DMS79 (cell line): ENCODE measurements at places on chromosomes 1 and 21.
A peak's percentile ranks its signal among the peaks of the same experiment; 100 is the strongest.

- no peak for DNase-seq
Measured at GRCh38 chr1:12469493-12469892, 148.5 kb downstream of the DHRS3 start.

DNA sequence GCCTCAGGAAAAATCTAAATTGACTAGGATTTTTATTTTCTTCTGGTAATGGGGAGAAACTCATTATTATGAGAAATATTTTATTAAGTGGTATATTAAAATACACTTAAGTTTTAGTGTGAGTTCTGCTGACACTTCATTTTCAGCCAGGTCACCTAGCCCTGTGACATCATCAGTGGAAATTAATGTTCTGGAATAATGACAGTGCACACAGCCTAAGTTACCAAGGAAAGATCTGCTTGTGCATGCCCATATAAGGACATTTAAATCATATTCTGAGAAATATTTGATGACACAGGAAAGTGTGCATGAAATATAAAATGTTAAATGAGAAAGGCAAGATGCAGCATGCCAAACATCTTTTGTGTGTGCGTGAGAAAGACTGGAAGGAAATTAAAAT lies 102.0 kb downstream of the KIF14 start:
- peak; percentile 77 for DNase-seq

- no peak for DNase-seq
Measured at GRCh38 chr1:51231896-51232295, 4.2 kb upstream of the RNF11 start.

DNA sequence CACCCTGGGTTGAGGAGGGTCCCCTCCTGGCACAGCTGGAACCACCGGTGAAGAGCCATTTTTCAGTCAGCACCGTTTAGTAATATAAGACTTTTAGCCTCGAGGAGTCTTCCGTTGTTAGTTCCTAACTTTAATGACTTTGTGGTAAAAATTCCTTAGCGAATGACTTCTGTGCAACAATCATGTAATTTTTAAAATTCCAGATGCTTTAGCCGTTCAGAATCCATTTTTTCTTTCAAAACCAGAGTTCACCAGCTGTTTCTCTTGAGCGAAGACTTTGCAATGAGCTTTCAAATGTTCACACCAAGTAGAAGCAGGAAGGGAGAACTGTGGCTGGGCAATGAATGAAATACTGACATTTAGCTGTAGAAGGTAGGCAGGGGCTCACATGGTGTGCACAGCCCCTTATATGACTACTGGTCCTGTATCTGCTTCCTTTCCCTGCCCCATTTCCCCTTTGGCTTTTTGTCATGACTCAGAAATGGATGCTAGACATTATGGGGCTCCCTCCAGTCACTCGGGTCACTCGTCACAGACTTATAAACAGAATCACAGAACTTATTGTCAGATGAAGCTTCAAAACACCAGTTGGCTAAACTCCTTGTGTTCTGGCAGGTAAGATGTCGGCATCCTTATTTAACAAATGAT lies 4.1 kb downstream of the DISC1 start:
- DNase-seq: no peak

DNA sequence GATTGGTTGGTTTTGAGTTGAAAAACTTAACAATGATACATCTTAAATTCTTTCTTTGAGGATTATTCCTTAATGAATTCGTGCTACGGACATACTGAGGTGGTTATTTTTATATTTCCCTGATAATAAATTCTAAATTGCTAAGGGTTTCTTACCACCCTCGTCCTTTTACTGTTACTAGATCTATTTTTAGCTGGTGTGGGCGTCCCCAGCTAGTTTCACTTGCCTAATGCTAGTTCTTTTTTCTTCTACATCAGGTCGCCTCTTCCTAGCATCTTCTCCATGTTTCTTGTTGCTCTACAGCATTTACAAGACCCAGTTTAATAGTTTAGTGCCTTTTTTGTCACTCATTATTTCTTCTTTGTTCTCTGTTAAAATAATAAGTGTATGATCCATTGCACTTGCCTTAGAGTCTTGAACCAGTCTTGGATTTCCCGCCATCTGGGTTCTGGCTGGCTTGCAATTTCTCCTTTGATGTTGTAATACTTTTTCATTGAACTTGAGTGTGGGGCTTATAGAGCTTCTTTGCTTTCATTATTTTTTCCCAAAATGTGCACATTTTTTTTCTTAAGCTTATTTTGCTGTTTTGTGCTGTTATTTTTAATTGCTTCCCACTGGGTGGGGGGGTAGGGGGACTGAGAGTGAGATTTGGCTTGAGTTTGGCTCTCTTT lies 677 bp upstream of the HSD11B1 start:
- DNase-seq: no peak

- DNase-seq: no peak
Measured at GRCh38 chr1:228898582-228898992, 163.3 kb downstream of the RHOU start.

GRCh38 chr1:27655151-27655937 lies 16.6 kb downstream of the IFI6 start:
- no peak for DNase-seq

DNA sequence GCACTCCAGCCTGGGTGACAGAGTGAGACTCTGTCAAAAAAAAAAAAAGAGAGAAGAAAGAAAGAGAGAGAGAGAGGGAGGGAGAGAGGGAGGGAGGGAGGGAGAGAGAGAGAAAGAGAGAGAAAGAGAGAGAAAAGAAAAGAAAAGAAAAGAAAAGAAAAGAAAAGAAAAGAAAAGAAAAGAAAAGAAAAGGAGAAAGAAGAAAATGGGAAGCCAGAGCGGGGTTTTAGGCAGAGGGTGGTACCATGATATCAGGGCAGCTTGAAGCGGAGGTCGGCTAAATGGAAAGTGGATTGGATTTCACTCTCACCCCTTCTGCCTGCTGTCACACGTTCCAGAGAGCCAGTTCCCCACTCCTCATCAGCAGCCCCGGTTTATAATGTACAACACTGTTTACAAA lies 1.9 kb downstream of the TMCO4 start:
- DNase-seq: no peak

DNA sequence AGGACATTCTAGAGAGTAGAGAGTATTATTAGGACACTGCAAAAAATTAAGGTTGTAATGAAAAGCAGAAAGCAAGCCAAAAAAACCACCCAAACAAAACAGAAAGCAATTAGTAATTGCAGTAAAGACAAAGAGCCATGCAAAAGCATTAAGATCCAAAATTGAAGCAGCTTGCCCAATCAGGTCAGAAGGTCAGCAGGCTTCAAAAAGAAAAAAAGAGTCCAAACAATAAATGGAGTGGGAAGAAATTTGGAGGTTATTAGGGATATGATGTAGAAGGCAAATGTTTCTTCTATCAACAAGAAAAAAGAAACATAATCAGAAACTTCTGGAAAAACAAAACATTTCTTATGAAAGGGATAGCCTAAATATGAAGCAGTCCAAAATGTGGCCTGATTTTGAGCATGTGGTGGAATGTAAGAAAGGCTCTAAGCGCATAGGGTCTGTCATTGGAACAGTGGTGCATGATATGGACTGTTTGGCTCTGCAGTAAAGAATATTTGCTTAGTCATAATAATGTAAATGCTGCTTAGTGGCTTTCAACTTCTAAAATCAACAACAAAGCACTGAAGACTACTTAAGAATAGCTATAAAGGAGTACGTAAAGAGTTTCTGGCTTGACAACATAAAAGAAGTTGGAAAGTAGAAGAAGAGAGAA lies 4.8 kb downstream of the STUM start:
- no peak for DNase-seq

- no peak for DNase-seq
Measured at GRCh38 chr1:235427447-235427846, 60.2 kb downstream of the TBCE start.

DNA sequence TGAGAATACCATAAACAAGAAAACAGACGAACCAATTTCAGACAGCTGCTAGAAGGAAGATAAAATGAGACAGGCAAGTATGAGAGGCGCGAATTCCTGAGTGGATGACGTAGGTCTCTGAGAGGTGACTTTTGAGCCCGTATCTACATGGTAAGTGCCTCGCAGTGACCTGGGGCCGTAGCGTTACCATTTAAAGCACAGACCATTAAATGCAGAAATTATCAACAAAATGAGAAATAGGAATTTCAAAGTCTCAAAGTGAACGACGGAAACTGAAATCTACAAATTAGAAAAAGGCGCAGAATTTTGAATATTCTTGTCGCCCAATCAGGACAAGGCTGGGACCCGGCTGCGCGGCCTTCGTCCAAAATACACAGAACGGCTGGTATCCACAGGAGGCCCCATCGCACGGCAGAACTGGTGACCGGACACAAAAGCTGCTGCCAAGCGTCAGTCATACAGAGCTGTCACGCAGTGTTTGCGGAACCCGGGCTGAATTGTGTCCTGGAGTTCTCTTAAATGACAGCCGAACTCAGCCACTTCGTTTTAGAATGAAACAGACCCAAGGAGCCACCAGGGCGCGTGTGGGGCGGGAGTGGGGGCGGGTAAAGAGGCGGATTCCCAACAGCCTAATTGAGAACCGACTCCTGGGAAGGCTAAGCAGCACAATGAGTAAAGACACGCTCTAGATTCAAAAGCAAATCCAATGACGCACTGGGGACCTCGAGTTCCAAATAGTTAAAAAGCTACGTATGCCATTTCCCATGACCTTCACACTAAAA lies 13.8 kb upstream of the BOLA1 start:
- peak; percentile 79 for DNase-seq

GRCh38 chr21:40835184-40835694 lies 11.7 kb downstream of the DSCAM start:
- no peak for DNase-seq

- no peak for DNase-seq
Measured at GRCh38 chr1:225554216-225554812, 98.6 kb downstream of the ENAH start.

GRCh38 chr1:244092293-244092963 lies 41.3 kb downstream of the ZBTB18 start:
- no peak for DNase-seq

DNA sequence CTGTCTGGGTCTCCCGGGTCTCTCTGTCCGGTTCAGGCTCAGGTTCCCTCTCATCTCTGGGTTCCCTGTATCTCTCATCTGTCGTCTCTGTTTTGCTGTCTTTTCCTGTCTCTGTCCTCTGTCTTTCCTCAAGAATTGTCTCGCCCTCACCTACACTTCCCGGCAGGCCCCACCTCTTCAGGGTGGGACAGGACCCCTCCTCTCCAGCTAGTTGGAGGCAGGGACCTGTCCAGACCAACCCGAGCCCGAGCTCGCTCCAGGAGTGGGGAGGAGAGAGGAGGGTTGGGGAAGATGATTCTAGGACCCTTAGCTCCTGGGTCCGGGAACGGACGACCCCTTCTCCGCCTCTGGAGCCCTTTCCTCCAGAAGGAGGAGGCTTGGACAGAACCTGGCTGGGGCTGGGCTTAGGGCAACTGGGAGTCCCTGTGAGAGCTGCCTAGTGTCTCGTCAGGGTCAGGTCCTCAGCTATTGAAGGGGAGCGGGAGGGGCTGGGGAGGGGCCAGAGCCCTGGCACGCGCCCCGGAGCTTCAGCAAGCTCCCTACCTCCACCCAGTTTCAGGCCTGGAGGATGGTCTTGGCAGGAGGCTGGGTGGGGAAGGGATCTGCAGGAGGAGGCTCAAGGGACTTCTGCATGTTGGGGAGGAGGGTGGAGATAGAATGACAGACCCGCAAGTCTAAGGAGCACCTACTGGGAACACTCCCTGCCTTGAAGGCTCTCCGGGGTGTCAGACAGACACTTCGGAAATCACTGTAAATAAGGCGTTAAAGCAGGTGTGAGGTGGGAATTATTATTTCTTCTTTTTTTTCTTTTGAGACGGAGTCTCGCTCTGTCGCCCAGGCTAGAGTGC lies 26.3 kb upstream of the EPB41 start:
- peak; percentile 9 for DNase-seq

GRCh38 chr1:116367256-116367945 lies 5.6 kb upstream of the ATP1A1 start:
- no peak for DNase-seq
